Astrocyte (in vitro differentiated cells and primary cell): ENCODE measurements at places on chromosomes 5 and 9. TPM values are rescaled to one million over a fixed set of nuclear protein-coding genes. Genes with fewer than 3 reads are reported as not detected.

DNA sequence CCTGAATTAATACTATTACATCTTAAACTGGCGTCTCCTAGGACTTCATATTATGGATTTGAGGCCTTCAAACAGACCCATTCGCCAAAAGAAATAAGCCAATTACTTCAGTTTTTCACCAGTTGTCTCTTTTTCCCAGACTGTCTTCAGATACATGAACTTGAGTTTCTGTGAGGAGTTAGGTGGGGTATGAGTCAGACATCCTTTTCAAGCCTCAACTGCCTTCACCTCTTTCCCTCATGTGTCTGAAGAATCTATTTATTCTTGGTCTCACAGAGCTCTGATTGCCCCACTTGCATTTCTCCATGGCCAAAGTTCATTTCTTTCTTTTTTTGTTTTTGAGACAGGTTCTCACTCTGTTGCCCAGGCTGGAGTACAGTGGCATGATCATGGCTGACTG, 12.5 kb downstream of the WNT8A start:
- no peak overlapping the region for H3K27ac ChIP-seq
- H3K4me3 ChIP-seq = no peak overlapping the region
- H3K36me3 ChIP-seq = no peaks in the 10 kb centered on the region
- no peaks in the 10 kb centered on the region for H3K4me1 ChIP-seq
- peak; percentile 17 for DNase-seq

- no peak for DNase-seq
- no peak overlapping the region for H3K27ac ChIP-seq
- no peak overlapping the region for H3K4me3 ChIP-seq
- H3K27me3 ChIP-seq = no peaks in the 10 kb centered on the region
- H3K36me3 ChIP-seq = no peaks in the 10 kb centered on the region
These were observed 35.3 kb downstream of the UBE2QL1 start for GRCh38 chr5:6483880-6484382.

GRCh38 chr5:3024554-3024953, 273.1 kb upstream of the IRX2 start:
- no peak overlapping the region for H3K4me3 ChIP-seq
- no peak overlapping the region for H3K27ac ChIP-seq
- H3K27me3 ChIP-seq = no peaks in the 10 kb centered on the region
- no peaks in the 10 kb centered on the region for H3K4me1 ChIP-seq

GRCh38 chr9:32811246-32811645, 27.9 kb downstream of the TMEM215 start:
- DNase-seq = no peak
- no peak overlapping the region for H3K27ac ChIP-seq
- H3K36me3 ChIP-seq = no peaks in the 10 kb centered on the region

DNA sequence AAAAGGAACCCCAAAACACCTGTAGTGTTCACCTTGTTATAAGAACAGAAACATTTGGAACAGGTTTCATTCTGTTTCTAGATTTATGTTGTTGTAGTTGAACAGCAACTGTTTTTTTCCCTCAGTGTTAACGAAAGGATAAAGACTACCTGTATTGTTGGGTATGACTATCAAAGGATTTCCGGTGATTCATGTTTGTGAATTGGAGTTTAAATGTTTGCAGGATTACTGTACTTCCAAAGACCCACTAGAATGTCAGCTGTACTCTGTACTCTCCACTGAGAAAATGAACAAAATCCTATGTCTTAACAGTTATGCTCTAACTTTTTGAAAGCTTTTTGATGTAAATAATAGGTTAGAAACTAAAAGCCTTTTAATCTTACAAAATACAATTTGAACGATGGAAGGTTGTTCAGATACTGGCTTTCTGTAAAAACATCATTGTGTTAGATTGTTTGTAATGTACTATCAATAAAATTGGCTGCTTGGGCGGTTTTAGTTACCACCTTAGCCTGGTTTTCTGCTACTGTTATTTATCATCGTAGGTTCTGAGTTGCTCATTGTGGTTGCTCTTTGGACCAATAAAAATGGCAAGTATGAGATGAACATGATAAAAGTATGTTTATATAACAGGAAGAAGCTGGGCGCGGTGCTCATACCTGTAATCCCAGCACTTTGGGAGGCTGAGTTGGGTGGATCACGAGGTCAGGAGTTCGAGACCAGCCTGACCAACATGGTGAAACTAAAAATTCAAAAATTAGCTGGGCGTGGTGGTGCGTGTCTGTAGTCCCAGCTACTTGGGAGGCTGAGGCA, 44.1 kb downstream of the DCP2 start:
- H3K4me1 ChIP-seq = peaks cover 39% of the 10 kb centered on the region
- peak; percentile 91 for DNase-seq
- no peaks in the 10 kb centered on the region for H3K36me3 ChIP-seq

GRCh38 chr5:131671994-131672655, 37.1 kb upstream of the RAPGEF6 start:
- H3K4me3 ChIP-seq = no peak overlapping the region
- H3K4me1 ChIP-seq = peaks cover 5% of the 10 kb centered on the region
- H3K27me3 ChIP-seq = no peaks in the 10 kb centered on the region

DNA sequence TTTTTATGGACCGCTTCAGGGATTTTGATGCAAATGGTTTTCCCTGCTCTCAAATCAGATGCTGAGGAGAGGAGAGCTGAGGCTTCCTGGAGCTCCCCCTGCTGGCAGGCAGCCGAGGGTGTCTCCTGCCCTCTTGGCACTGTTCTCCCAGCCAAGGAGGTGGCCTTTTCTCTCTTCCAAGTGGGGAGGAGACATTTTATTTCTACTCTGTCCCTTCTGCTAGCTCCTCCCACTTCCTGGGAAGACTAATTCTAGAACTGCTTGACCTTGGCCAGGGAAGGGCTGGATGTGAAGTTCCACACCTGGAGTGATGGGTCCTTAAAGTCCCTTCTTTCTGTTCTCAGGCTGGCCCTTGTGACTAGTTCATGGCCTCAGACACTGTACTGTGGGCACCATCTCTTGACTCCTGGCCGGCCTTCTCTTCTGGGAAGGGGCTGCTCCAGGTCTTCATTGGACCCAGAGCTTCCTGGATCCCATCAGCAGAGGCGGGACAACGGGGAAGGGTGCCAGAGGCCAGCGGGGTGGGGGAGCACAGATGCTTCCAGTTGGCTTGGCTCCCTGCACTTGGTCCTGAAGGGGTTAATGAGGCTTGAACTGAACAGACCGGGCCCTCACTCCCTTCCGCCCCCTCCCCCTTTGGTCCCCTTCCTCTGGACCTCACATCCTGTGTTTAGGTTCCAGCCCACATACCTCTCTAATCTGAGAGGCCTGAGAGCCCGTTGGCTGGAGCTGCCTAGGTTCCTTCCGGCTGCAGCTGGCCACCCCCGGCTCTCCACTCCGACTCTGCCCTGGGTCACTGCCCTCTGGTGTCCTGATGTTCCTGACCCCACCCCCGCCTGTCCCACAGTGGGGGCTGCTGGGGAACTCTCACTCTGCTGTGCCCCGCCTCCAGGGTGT, 32.1 kb downstream of the PTPA start:
- H3K27me3 ChIP-seq = no peaks in the 10 kb centered on the region
- H3K4me1 ChIP-seq = peaks cover 80% of the 10 kb centered on the region
- DNase-seq = peak; percentile 87
- H3K4me3 ChIP-seq = no peak overlapping the region

DNA sequence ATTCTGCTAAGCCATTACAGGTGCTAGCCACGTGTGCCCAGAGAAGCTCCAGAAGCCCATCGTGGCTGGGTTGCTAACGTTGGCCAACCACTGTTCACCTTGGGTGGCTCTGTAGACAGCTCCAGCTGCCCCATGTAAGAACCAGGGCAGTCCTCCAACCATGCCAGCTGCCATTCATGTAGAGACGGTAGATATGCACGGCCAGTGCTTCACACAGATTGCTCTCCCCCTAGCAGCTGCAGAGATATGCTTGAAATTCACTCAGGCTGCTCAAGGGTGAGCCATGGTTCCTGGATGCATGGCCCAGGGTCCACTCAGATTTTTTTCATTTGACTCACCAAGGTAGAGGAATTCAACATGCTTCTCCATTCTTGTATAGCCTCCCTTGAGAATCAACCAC, 31.0 kb downstream of the GADD45G start:
- no peak overlapping the region for H3K27ac ChIP-seq
- no peak overlapping the region for H3K4me3 ChIP-seq
- DNase-seq = peak; percentile 74
- H3K36me3 ChIP-seq = no peaks in the 10 kb centered on the region

The HSPA9 gene
- 266 and 271 TPM in 2 replicates for total RNA-seq

The IFNA7 gene
- not detected in 2 replicates for total RNA-seq

The PCDHGA9 gene
- 0.73 and 0.87 TPM in 2 replicates for total RNA-seq

The DND1 gene
- 1.4 and 1.7 TPM in 2 replicates for total RNA-seq
